Activated CD8-positive, alpha-beta memory T cell treated with anti-CD3 and anti-CD28 coated beads for 1 hour (primary cell): ENCODE measurements at places on chromosomes 6 and 20.

DNA sequence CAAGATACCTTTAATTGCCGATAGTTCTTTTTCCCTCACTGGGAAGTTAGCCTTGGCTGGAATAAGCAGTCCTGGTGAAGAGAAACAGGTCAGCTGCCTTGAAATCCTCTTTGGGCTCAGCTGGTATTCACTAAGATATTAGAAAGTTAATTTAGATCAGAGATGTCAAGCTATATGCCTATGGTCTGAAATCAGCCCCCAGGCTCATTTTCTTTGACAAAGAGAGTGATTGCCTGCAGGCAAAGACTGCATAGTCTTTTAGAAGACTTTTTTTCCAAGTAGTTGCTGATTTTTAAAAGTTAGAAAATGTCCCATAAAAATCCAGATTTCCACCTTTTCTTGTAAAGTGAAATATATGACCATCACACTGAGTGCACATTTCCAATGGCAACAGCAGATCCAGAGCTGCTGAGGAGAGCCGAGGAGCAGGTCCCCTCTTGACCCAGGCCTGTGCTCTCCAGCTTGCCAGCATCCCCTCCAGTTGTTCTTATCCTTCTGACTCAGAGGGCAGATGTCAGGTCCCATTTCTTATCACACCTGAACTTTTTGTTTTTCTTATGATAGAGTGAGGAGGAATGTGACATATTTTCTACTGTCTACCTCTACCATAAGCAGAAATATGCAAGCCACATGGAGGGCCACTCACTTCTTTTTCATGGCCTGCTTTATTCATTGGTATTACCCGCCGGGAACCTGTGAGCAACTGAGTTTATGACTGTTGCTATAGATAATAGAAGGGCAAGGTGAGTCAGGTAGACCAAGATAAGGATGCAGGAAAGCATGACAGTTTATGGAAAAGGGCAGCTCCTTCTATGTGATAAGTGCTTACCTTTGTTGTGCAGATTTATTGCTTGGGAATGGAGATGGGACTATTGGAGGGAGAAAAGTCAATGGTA lies 17.6 kb upstream of the L3MBTL3 start:
- no peak for DNase-seq

DNA sequence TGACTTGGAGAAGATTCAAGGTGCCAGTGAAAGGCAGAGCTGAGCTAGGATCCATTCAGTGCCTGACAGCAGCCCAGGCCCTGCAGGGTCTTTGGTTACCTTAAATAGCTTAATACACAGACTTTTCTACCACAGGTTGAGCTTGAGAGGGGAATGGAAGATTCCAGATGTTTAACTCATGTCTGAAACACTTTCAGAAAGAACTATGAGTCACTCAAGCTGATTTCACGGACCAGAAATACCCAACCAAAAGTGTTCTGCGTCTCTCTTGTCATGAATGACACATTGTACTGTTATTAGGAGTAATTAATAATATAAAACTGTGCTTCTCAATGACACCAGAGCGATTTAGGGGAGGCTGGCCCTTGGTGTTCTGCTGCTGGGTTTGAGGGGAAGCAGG lies 6.4 kb upstream of the PMEPA1 start:
- no peak for DNase-seq

GRCh38 chr6:8658416-8658815 lies 223.1 kb upstream of the SLC35B3 start:
- no peak for DNase-seq

GRCh38 chr6:131251590-131252199 lies 116.4 kb downstream of the AKAP7 start:
- DNase-seq, result no peak

- no peak for DNase-seq
Observed at GRCh38 chr6:2877057-2877882, 25.8 kb downstream of the SERPINB9 start.

GRCh38 chr6:152087096-152087495 lies 279.6 kb downstream of the ESR1 start:
- no peak for DNase-seq

GRCh38 chr20:46129955-46130481 lies 11.9 kb downstream of the CD40 start:
- no peak for DNase-seq

DNA sequence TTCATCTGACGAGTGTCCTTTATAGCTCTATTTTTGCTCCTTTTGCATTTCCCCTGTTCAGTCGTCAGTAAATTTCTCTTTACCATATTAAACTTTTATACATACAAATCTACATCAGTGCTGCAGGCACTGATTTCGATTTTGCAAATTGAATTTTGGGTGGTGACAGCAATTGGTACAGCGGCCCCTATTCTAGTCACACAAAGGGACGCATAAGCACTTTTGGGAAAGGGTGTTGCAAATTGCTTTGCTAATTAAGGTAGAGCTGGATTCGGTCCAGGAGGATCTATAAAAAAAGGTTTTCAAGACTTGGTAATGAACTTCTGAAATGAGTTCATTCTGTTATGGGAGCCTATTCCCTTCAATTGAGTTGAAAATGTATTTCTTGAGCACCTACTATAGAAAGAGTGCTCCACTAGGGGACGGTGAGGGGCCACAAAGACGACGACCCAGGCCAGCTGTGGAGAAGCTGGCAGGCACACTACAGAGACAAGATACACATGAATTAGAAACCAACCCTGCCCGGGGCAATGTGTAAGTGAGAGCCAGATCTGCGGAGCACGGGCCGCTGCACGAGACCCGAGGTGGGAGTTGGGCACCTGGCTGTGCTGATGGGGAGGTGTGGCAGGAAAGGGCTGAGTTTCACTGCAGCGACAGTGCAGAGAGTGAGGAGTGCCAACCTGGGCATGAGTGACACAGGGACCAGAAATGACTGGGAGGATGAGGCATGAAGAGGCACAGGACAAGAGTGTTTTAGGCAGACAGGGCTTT lies 5.4 kb downstream of the UQCC2 start:
- DNase-seq, result no peak

DNA sequence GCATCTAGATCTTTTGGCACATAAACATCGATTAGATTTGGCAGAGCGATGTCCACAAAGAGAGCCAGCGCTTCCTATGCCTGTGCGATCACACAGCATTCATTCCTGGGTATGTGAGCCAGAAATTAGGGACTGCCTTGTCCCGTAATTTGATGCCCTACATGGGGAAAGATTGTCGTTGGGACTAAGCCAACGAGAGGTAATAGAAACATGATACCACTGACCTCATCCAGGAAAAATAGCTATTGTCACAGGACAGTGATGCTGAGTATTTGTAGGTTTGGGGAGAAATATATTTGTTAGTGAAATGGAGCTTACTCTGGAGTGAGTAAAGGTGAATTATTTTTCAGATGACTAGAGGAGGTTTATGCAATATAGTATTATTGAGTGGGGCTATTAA lies 154.0 kb downstream of the TSHZ2 start:
- DNase-seq, result no peak

GRCh38 chr20:58987790-58988564 lies 6.9 kb downstream of the NELFCD start:
- DNase-seq, result no peak

GRCh38 chr20:4038047-4038459 lies 22.7 kb upstream of the RNF24 start:
- peak; percentile 56 for DNase-seq

DNA sequence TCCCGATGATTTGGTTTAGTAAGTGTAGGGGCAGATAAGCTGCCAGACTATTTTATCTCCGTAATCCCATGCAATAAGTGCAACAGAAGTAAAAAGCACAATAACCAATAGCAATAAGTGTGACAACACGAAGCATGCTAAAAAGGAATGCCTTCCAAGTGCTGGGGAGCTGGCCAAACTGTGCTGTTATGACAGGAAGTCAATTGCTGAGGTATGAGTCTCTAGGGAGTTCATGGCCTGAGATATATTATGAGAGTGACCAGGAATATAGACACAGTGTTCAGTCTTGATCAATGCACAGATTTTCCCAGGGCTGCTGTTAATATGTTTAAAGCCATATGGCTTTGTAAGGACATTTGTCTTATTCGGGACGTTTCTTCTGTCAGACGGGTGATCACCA lies 10.5 kb upstream of the ANGPT4 start:
- no peak for DNase-seq
